ENCODE measurements at places on chromosomes 5 and 9.

- no peak for DNase-seq
These were observed 85.7 kb downstream of the STK10 start for GRCh38 chr5:172102218-172102870.

GRCh38 chr9:69086312-69086711 lies 50.8 kb downstream of the FXN start:
- DNase-seq = no peak

DNA sequence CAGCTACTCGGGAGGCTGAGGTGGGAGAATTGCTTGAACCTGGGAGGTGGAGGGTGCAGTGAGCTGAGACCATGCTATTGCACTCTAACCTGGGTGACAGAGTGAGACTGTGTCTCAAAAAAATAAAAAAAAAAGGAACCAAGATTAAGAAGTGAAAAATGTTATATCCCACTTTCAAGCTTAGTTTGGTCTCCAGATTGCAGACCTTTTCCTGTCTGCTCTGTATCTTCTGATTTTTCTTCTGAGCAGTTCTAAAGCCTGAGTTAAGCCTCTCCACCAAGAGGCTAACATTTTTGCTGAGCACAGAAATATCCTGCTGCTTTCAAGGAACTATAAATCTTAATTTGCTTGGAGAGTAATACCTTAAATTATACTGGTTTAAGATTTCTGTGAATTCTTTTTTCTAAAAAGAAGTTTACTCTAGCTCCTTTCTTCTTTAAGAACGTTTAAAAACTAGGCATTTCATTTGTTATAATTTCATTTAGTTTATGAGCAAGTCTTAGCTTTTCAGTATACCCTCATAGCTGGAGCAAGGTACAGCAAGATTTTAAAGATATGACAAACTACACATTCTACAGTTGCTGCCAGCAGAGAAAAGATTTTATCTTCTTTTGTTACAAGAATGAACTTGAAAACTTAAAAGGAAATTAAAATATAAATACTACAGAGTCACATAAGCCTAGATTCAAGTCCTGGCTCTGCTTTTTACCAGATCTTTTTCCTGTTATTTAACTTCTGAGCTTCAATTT lies 55.0 kb downstream of the GARNL3 start:
- DNase-seq = no peak

GRCh38 chr9:136010615-136011361 lies 49.6 kb upstream of the UBAC1 start:
- no peak for DNase-seq

DNA sequence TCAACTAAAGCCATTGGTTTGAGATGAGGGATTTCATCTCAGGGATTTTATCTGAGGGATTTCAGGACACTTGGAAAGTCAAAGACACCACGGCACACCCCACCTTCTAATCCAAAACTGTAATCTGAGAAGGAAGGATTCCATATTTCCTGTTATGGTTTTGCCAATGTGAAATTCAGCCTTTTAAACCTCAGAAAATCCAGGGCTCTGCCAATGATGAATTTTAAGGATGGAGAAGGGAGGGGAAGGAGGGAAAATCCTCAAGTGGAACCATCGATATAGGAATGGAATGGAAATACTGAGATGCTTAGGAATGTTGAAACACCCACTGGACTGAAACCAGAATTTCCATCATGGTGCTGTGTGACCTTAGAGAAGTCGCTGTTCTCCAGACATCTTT lies 5.3 kb downstream of the C1QTNF3 start:
- no peak for DNase-seq

- DNase-seq = no peak
These were observed 9.8 kb downstream of the GTF3C4 start for GRCh38 chr9:132679946-132680625.

GRCh38 chr5:138245717-138246116 lies 28.7 kb downstream of the GFRA3 start:
- DNase-seq = no peak

DNA sequence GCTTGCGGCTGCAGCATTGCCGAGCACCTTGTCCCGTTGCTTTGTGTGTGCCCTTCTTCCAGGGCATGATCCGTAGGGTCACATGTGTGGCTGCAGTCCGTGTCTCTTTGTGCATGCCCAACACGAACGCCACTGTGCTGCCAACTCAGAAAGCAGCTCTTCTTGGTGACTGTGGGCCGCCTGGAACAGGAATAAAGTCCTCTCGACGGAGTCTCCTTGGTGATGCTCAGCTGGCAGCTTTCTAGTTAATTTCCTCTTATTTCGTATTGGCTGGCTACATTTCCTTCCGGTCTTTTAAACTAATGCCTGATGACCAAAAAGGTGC lies 5.8 kb downstream of the EXOC3 start:
- no peak for DNase-seq

DNA sequence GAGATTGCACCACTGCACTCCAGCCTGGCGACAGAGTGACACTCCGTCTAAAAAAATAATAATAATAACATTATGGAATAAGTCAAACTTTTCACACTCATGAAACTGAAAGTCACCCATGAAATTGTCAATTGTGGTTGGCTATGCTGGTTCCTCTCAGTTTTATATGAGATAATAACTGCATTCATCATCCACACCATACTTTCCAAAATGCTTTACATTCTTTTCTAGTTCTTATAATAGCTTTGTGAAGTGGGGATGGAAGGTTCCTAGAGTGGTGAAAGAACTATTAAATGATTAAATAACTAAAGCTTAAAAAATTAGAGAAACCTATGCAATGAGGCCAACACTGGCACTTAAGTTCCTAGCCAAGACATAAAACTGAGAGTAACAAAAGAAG lies 12.6 kb upstream of the ASPN start:
- no peak for DNase-seq

GRCh38 chr5:69368458-69369339 lies 621 bp downstream of the AK6 start:
- no peak for DNase-seq

DNA sequence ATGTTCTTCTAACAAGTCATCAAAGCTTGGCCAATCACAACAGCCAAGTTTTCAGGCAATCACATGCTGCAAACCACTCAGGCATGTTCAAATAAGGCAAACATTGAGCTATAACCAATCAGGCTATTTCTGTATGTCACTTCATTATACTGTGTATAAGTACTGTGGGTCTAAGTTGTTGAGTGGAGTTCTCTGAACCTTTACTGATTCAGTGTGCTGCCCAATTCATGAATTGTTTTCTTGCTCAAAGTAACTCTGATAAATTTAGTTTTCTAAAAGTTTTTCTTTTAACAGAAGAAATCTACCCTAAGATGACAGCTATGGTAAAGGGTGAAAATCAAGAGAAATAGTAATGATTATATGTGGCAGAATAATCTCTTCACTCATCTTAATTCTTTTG lies 805.4 kb upstream of the NUDT12 start:
- DNase-seq = no peak

DNA sequence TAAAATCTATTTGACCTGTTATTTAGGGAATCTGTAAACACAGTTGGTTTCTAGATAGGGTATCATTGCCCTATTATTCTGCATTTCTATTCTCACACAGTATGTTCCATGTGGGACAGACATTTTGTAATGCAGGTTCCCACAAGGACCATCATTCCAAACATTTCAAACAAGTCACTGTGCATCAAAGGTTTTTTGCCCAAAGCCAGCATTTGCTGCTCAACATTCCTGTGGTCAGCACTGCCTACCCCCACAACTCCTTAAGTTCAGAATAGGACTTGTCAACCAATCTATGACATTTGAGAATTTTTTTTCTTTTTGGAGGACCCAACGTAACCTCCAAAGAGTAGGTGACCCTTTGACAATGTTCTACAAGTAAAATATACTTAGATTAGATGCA lies 95.7 kb downstream of the LPAR1 start:
- no peak for DNase-seq

GRCh38 chr5:174678107-174678506 lies 46.3 kb upstream of the MSX2 start:
- no peak for DNase-seq

GRCh38 chr9:127873223-127873691 lies 4.2 kb downstream of the AK1 start:
- DNase-seq = no peak

DNA sequence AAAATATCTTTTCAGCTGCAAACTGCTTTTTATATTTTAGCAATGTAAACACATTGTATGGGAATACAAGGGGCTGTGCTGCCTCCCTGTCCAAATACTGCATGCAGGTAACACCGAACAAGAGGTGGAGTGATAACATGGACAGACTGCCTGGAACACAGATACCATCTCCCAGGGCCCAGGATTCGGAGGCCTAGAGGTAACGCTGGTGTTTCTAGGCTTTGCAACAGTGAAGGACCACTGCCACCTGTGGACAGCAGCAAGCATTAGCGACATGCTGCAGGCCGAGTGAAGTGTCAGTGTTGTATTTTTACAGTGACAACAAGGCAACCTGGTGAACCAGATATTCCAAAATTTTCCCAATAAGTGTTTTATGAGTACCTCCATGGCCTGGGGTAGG lies 379.1 kb downstream of the DMRT2 start:
- no peak for DNase-seq

DNA sequence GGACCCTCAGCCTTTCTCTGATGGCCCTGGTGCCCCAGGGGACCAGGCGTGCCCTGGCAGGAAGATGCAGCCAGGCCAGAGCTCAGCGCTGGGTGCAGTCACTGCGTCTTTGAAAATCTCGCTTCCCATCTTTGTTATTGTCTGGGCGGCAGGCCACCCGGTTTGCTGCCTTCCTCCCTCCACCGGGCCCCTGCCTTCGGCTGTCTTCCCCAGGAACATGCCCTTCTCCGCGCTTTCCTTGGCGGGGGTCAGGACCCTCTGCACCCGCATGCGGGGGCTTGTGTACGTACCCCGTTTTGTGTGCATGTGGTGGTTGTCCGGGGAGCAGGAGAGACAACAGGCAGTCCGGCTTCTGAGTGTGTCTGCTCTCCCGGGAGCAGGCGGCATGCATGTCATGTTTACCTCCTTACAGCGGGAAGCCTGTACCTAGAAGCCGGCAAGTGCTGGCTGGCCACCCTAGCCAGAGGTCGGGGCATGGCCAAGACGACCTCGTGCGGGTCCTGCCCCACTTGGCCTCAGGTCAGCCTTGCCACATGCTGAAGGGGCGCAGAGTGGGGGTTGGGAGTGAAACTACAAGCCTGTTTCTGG lies 49.5 kb downstream of the DAB2IP start:
- no peak for DNase-seq

DNA sequence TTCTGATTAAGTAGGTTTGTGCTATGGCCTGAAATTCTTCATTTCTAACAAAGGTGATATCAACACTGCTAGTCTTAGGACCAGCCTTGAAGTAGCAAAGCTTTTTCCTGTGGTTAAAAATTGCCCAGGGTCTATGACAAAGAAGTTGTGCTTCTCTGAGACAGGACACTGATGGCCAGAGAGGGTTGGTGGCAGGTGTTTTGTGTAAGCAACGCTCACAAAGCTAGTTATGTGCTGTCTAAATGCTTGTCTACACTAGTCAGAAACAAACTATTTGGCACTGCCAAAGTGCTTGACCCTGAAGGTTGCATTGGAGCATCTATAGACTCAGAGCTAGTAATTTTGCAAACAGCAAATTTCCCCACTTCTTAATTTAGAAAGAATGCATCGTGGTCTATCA lies 44.1 kb upstream of the SELENOP start:
- DNase-seq = no peak

DNA sequence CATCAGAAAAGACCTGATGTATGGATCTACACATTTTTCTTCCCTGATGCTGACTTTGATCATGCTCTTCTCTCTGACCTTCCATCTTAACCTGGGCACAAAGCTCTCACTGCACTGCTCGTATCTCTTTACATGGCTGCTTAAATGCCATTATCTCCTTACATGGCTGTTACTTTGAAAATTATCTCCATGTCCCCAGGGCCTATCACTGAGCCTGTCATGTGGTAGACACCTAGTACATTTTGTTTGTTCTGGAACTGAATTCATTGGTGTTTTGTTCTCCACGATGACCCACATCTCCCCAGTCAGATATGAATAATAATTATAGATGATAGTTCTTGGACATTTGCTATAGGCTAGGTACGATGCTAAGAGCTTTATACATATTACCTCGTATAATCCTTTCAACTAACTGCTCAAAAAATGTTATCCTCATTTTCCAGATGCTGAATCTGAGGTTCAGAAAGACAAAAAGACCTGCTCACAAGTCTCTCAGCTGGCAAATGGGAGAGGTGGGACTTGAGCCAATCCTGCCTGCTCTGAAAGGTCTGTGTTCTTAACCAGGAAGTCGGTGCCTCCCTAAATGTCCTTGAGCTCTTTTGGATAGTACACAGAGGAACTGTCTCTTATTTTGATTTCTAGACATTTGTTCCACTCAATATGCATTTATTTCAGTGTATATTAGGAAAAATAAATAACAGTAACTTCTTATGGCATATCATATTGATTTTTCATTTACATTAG lies 9.8 kb upstream of the CPEB4 start:
- DNase-seq = no peak

GRCh38 chr9:14956208-14956607 lies 46.0 kb upstream of the FREM1 start:
- no peak for DNase-seq

GRCh38 chr5:77696120-77696519 lies 57.6 kb upstream of the OTP start:
- DNase-seq = no peak

GRCh38 chr9:69637193-69637816 lies 34.9 kb downstream of the APBA1 start:
- DNase-seq = no peak

DNA sequence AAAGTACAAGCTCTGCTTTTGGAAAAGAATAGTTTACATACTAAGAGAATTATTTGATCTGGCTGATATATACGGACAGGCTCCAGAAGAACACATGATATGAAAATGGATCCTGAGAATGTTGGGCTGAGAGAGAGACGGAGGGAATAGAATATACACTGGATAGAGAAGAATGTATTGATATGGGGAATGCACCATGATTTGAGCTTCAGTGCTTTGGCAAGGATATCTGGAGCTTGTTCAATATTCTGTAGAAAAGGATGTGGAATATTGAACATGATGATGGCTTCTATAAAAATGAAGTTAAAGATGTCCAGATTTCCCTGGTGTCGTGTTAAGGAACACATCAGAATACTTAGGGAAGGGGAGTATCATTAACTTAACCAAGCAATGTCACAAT lies 280.5 kb upstream of the VLDLR start:
- DNase-seq = no peak

DNA sequence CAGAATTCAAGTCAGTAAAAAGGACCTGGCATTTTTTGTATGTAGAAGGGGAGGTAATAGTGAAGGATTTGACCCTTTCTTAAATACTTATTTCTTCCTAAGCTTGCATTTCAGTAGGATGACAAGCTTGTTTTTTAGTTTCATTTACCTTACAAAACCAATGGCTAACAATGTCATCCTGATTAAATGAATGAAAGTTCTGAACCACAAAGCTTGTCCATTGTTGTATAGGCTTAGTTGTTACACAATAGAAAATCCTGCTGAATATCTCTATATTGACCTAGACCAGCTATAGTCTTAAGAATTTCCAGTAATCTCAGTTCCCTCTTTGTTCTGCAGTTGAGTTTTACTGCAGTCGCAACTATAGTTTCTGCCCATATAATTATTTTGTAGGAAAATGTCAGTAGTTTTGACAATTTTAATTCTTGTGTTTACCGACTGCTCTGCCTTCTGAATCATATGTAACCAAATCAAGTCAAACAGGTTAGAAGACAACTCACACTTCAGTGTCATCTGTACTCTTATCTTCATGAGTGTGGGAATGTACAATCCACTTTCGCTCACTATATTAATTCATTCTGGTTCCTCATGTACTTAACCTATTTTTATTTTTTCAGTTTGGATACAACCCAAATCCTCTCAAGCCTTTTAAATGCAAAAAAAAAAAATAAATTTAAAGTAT lies 195.7 kb downstream of the CD180 start:
- DNase-seq = no peak

All from frontal cortex (tissue), 4 donors.